Amniotic epithelial cell (primary cell): ENCODE measurements at places on chromosomes 2 and 18.

DNA sequence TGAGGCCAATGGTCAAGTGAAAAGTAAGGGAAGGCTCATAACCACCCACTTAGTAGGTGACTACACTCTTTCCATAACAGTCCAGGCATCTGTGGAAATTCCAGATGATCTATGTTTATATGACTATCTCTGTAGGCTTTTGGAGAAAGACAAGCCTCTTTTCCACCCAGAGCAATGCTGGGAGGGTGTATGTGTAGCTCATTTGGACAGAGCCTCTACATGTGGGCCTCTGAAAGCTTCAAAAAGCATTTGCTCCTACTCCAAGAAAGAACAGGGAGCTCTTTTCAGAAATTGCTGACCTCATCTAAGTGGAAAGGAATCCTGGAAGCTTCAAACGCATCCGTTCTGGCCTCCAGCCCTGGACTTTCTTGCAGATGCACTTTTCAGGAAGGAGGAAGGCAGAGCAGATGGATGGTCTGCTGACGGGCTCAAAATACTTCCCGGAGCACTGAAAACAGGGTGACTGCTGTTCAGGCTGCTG is 308.7 kb downstream of the LRATD1 start:
- DNase-seq: no peak

GRCh38 chr18:58269931-58270330 is 225.9 kb downstream of the NEDD4L start:
- DNase-seq: peak; percentile 26

DNA sequence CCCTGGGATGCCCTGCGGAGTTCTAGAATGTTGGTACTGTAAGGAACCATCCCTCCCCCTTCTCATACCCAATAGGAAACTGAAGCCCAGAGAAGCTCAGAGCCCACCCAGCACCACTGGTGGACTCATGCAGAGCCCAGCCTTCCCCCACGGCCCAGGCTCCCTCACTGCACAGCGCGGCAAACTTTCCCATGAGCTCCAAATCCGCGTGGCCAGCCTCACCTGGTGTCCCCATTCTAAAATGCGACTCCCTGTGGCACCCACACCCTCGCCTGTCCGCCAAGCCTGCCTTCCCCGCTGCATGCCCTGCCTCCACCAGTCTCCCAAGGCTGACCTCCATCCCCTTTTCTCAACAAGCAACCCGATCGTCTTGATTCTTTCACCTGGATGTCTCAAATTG is 51.1 kb downstream of the PTGR3 start:
- no peak for DNase-seq

GRCh38 chr2:74675090-74675489 is 21.0 kb downstream of the SEMA4F start:
- DNase-seq: no peak

GRCh38 chr18:79760881-79761280 is 36.9 kb upstream of the KCNG2 start:
- no peak for DNase-seq

DNA sequence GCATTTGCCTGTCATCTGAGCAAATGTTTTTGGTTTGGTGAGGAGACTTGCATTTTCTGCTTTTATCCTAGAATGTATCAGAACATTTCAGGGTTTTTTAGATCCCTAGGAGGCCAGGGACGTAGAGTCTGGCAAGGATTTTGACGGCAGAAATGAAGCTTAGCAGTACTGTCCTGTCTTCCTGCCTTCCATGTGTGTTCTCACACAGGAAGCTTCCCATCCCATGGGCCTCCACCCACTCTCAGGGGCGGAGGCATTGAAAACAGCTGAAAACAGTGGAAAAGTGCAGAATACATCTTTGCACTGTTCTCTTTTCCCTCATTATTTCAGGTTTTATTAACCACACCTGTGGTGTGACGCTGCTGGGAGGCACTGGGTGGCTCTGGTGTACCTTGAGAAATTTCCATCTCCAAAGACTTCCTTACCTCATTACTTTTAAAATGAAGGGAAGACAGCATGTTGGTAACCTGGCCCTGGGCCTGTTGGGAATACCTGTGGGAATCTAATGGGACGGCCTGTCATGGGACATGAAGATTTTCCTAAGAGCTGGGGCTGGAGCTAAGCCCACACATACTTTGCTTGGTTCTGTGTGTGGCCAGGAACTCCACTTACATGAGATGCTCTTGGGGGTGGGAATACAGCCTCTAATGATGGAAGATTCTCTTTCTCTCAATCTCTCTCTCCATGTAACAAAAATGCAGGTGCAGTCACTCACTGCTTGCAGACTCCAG is 20.5 kb downstream of the PCARE start:
- no peak for DNase-seq

DNA sequence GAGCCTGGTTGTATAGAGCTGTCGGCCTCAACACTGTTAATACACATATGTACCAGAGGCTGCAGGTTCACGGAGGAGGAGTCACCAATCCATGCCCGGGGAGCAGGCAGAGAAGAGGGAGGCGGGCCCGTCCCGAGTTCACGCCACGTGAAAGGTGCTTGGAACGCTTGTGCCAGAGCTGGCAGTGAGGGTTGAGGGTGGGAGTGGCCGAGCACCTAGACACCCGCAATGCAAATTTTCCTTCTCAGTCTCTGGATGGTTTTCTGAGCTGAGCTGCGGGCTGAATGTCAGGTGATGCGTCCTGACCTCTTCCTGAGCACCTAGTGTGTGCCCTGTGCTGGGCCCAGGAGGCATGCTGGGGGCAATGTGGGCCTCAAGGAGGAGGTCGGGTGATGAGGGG is 52.2 kb downstream of the ODC1 start:
- DNase-seq: no peak

- no peak for DNase-seq
Observed at GRCh38 chr2:4635289-4635688, 931.9 kb downstream of the DCDC2C start.

DNA sequence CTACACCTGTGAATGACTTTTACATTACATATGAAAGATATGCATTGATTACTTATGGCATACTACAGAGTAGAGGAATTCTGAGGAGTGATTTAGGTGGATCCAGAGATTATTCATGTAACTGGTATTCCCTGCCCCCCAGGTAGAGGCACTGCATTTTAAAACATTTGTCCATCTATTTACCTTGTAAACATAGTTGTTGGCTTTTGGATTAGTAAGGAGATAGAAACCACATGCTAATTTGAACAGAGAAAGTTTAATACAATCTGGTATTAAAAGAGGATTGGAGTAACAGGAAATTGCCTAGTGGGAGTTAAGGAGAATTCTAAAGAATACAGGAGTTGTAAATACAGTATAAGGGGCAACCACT is 15.9 kb downstream of the GALNT3 start:
- DNase-seq: no peak

DNA sequence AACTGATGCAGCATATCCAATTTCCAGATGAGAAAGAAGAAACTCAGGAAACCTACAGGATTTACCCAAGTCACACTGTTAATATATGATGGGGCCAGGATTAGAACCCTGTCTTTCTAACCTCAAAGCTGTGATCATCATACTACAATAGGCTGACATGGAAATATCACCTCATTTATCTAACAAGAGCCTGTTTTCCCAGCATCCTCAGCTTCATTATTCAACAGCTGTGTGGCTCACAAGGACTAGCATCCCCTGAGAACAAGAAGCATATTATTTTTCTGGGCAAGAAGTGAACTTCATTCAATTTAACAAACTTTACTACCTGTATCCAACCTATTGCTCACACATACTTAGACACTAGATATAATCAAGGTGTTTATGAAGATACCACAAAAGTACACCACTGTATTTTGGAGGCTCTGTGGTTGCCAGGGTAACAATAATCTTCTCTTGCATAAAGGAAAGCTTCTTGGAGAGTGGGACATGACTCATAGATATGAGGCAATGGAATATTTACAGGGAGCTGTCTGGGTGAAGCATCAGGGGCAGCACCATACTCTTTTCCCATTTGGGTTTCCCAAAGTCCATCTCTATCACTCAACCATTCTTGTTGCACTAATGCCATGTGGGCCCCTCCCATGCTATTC is 218.2 kb downstream of the RAD51AP2 start:
- DNase-seq: peak; percentile 95

DNA sequence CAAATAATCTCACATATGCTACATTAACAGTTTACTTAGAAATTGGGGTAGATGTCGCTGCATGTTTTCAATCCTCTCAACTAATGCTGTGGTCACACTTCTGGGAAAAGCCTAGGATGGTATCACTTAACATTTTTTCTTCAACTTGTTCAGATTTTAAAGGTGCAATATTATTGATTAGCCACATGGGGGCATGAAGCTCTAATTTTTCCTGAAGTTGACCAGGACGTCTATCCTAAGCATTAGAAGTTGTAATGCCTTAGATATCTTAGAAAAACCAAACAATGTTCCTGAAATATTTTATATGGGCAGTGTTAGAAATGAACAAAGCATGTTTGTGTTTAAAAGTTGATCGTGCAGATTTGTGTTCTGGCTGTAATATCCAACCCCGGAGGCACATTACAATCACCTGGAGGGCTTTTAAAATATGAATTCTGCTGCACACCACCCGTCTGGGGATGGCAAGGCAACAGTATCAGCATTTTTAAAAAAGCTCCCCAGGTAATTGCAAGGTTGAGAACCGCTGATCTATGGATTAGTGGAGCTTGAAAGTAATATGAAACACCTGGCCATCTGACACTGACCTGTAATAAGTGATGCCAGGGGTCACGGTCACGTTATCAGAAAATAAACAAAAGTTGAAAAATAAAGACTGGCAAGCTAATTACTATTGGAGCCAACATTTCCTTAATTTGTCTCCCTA is 100.5 kb upstream of the LMAN1 start:
- peak; percentile 69 for DNase-seq

DNA sequence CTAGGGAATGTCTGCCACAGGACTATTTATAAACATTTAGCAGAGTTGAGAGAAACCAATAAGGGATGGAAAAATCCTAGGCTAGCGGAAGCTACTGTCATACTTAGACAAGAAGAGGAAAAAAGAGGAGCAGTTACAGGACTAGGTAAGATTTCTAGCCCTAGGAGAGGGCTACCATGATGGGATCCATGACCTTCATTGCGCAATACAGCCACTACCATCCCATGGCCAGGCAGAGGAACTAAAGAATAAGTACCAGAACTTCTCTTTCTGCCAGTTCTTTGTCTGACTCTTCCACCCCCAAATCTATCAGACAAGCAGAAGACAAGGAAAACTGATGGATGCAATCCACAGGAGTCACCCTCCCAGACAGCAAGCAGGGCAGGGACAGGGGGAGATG is 417.0 kb upstream of the CHST9 start:
- DNase-seq: no peak

GRCh38 chr18:75654851-75655751 is 227.6 kb upstream of the SMIM21 start:
- DNase-seq: peak; percentile 82

- no peak for DNase-seq
Observed at GRCh38 chr2:205524656-205525055, 157.6 kb upstream of the NRP2 start.

DNA sequence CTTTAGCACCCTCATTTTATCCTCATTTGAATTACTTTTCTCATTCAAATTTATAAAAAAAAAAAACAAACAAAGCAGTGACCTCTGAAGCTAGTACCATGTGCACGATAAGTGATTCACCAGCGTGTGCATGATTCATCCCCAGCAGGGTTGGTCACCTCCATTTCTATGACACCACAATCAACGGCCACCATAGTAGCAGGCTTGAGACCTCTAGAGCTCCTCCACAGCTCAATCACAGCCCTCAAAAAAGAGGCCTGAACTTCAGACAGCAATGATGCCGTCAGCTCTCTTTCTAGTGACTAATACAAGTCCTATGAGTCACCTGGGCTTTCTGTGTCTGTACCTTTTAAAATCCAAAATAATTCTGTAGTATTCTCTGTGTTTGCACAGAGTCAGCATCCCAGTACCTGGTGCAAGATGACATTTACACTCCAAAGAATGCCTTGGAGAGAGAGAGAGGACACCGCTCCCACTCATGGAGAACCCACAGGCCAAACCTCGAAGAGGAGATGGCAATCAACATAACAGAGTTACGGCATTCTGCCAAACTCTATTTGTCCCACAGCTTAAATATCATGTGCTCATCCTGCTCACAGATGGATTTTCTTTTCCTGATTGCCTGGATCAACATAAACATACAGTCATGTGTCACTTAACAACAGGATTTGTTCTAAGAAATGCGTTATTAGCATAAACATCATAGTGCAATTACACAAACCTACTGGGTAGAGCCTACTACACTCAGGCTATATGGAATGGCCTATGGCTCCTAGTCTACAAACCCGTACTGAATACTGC is 58.7 kb downstream of the L3MBTL4 start:
- no peak for DNase-seq

- no peak for DNase-seq
Observed at GRCh38 chr2:128411431-128411830, 92.8 kb upstream of the HS6ST1 start.

DNA sequence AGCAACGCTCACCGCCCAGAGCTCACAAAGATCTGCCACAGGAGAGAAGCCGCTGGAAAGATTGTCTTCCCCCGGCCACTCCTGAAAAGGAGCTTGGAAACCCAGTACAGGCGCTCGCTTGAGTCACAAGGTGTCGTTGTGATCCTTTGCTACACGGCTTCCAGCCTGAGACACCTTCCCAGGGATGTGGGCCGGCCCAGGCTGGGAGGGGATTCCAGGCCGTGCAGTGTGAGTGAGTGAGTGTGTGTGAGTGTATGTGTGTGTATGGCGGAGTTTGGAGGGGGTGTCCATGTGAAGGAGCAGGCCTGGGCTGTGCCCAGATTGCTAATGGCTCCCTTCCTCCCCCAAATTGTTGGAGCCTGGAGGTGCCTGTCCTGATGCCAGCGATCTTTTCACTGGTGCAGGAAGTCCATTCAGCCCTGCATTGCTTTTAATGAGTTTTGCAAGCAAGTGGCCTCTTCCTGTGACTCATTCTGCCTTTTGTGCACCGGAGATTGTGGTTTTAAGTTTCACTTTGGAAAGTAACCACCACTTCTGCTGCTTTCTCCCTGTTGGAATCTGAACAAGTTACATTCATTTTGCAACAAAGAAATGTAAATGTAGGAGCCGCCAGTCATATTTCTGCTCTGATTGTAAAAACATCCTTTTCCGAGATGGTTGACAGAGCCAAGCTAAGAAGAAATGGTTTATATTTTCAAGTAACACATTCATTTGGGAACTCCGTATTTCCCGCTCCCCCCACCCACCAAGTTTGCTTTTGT is 83.7 kb downstream of the LPIN1 start:
- DNase-seq: peak; percentile 97

- DNase-seq: no peak
Observed at GRCh38 chr2:20487392-20488174, 40.7 kb downstream of the RHOB start.

DNA sequence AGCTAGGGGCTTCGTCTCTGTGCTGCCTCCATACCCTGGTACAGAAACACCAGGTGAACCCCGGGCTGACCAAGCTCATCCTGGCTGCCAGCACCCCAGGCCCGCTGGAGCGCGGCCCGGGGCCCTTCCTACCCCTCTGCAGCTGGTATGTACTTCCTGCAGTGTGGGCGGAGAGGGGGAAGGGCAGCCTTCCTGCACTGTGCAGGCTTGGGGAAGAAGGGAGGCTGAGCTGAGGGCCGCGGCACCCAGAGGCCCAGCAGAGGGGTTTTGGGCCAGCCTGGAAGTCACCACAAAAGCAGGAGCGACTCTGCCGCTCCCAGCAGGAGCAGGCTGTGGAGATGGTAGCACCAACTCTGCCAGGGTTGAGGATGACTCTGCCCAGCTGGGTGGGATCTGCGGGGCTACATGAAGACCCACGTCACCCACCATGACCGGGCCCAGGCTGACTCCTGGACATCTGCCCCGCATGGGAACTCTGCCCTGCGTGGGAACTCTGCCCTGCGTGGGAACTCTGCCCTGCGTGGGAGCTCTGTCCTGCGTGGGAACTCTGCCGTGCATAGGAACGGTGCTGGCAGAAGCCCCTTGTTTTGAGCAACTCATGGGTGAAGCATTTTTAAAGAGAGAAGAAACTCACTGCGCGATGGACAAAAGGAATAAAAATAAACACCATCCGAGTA is 273.3 kb downstream of the NDUFA10 start:
- DNase-seq: no peak

- DNase-seq: no peak
Observed at GRCh38 chr2:236125541-236125940, 42.6 kb downstream of the GBX2 start.
